Activated naive CD4-positive, alpha-beta T cell treated with anti-CD3 and anti-CD28 coated beads for 36 hours (primary cell): ENCODE measurements at places on chromosomes 5 and 9. TPM values are rescaled to one million over a fixed set of nuclear protein-coding genes. Genes with fewer than 3 reads are reported as not detected.

- no peak for DNase-seq
These were observed 243.9 kb upstream of the KLF4 start for GRCh38 chr9:107733523-107733894.

DNA sequence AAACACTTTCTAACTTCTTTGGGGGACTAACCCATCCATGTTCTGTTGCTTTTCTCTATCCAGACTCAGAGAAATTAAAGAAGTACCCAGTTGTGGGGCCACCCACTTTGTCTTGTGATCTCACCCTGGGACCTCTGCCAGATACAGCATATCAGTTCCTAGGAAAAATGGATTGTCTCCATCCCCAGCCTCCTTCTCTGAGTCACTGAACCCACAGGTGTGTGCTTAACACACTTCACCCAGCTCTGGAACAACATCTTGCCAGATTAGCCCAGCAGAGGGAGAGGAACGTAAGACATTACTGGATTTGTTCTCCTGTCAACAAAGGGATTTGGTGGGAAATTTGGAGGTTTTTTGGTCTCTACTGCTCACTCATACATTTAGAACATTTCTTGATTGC, 19.2 kb downstream of the FAM240B start:
- no peak for DNase-seq

DNA sequence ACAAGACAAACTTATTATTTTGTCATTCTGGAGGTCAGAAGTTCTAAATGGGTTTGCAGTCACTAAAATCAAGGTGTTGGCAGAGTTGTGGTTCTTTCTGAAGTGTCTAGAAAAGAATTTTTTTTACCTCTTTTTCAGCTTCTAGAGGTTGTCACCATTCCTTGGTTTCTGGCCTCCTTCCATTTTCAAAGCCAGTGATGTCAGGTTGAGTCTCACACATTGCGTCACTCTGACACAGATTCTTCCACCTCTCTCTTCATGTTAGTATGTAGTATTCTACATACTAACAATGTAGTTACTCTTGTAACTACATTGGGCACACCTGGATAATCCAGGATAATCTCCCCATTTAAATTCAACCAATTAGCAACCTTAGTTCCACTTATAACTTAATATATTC, 290.3 kb downstream of the RFX3 start:
- DNase-seq = no peak

Gene PRLR
- total RNA-seq = not detected

Gene C5orf58
- total RNA-seq = not detected

DNA sequence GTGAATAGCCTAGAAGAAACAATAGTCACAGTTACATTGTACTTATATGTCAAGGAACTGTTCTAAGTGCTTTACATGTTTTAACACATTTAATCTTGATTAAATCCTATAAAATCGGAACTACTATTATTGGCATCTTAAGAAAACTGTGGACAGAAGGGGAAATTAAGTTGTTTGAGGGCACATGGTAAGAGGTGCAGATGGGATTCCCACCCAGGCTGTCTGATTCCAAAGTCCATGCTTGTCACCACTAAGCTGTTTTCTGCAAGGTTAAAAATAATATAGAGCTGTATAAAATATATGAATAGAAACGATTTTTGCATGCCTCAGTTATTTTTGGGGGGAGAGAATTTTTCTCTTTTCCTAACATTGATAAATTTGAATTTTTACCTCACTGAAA, 194.6 kb upstream of the KLF9 start:
- DNase-seq = no peak

DNA sequence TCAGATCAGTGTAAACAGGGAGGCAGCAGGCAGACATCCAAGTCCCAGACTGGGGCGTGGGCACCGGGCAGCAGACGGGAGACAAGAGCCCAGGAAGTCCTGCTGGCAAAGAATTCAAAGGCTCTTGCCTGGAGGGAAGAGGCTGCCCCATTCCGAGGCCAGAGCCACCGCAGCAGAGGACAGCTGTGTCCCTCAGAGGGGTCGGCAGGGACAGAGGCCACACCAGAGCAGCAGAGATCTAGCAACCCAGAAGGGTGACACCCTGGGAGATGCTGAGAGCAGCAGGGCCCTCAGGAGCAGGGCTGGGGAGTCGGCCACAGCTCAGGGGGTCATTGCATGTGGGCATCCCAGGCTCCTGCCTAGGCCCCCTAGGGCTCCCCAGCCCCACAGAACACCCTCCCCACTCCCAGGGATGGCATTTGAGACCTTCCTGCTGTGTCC, 29.1 kb downstream of the ADAMTS2 start:
- no peak for DNase-seq

- peak; percentile 78 for DNase-seq
These were observed 87.2 kb downstream of the PTTG1 start for GRCh38 chr5:160508780-160509361.
